HCT116 (cell line): ENCODE measurements at places on chromosomes 4 and X. TPM values are rescaled to one million over a fixed set of nuclear protein-coding genes. Genes with fewer than 3 reads are reported as not detected.
A peak's percentile ranks its signal among the peaks of the same experiment; 100 is the strongest.

The GLOD5 gene
- not detected for total RNA-seq

The MAGEC3 gene
- total RNA-seq, result not detected

The ZDHHC15 gene
- total RNA-seq, result not detected

The CC2D2A gene
- total RNA-seq, result 13.0 TPM

The ERAS gene
- total RNA-seq, result not detected

The EXOC1L gene
- total RNA-seq, result not detected

The HSFX1 gene
- total RNA-seq, result 0.44 TPM

The TKTL2 gene
- not detected for total RNA-seq

The RBMX gene
- 267 TPM for total RNA-seq

The SERPINA7 gene
- not detected for total RNA-seq

The PJA1 gene
- total RNA-seq, result 15.7 TPM

The KLF8 gene
- total RNA-seq, result 1.2 TPM

The MOB1B gene
- total RNA-seq, result 33.2 TPM

The IL21 gene
- 0.12 TPM for total RNA-seq

DNA sequence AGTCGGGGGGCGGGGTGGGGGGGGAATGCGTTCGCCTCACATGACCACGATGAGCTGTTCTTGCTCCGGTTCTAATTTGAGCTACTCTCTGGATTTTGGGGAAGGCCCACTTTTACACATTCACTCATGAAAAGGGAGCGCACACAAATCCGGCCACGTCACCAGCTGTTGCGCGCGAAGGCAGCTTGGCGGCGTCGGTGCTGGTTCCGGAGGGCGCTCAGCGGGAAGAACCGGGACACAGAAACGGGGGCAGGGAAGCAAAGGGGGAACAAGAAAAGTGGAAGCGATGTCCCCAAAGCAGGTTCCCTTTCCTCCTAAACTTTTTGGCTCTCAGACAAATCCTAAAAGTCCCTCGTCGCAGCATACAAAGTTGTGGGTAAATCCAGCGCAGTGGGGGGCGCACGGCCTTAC, 605 bp downstream of the ANXA5 start:
- no peak for DNase-seq

DNA sequence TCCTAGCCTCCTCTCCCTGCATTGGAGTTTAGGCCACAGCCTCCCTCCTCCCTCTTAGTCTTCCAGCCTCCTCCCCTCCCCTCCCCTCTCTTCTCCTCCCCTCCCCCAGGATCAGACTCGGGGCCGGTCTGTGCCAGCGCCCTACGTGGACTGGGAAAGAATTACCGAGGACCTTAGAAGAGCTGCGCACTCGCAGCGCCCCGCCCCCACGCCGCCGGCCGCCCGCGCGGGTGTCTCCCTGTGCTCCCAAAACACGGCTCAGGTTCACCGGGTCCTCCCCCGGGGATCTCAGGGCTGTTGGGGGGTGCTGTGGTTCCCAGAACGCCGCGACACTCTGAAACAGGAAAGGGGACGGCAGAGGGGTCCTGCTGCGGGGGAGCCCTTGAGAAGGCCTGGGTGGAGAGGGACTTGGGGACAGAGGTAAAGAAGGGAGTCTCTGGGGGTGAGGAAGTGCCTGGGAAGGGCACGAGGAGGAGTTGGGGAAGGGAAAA, 122.3 kb upstream of the TBL1X start:
- DNase-seq, result peak; percentile 71

GRCh38 chrX:118698516-118699170, 28.8 kb upstream of the IL13RA1 start:
- DNase-seq, result no peak

GRCh38 chr4:16916719-16917337, 18.4 kb upstream of the LDB2 start:
- peak; percentile 70 for DNase-seq

- no peak for DNase-seq
Observed at GRCh38 chr4:13007802-13008470, 476.2 kb downstream of the RAB28 start.

DNA sequence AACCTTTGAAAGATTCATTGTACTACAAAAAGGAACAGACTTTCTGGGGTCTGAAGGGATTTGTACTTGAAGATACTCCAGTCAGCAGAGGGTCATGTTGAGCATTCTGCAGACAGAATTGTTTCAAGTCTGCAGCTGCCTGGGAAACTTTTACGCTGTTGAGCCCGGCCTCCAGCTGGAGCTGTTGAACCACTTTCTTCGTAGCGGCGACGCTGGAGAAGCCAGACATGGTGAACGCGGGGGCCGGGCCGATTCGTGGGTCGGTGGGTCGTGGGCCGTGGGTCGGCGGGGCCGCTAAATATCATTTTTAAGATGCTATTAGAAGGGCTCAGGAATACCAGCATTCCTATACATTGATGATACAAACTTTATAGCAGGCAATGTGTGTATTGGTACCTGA, 12.0 kb upstream of the RTL9 start:
- DNase-seq, result no peak

DNA sequence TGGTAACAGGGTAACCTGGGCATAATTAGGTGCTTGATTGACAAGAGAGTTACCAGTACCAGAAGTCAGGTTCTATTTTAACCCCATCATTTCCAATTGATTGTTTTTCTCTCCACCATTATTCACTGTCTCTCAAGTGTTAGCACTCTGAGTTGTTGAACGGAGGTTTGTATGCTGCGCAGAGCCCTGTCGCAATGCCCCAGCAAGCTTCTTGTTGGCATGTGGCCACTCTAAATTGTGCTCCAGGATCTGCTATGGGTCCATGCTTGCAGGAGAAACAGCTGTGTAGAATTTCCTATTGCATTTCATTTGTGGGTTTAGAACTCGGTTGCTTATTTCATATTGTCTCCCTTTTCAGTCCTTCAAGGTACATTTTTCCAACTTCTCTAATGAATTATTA, 98.2 kb downstream of the KLHL8 start:
- no peak for DNase-seq

GRCh38 chr4:57051095-57051494, 59.1 kb downstream of the IGFBP7 start:
- no peak for DNase-seq

GRCh38 chrX:107721318-107721717, 54.3 kb downstream of the TSC22D3 start:
- DNase-seq, result no peak

GRCh38 chrX:125198546-125198945, 121.1 kb upstream of the TEX13C start:
- DNase-seq, result no peak

DNA sequence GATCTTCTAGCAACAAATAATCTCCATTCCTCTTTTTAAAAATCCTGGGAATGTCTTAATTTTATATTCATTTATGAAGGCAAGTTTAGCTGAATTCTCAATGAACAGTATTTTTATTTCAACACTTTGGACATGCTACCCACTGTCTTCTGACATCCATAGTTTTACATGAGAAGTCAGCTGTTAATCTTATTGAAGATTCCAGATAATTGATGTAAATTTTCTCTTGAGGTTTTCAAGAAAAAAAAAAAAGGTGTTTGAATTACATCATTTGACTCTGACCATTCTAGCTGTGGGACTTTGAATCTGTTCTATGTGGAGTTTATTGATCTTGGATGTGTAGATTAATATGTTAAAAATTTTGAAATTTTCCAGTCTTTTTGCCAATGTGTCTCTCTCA, 28.0 kb downstream of the PDHA2 start:
- peak; percentile 28 for DNase-seq

DNA sequence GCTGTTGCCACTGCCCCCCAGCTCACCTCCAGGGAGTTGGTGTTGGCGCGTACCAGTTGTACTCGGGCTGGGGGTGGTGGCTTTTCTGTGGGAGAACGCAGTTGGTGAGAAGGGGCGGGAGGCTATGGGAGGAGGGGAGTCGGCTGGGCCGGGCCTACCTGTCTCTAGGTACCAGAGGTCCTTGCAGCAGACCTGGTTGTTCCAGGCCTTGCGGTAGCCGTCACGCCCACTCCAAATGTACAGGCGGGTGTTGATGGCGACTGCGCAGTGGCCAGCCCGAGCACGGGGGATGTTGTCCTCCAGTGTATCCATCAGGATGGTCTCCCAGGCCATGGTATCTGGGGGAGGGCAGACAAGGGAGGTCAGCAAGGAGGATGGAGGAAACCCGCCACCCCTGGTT, 11.5 kb downstream of the HCFC1 start:
- no peak for DNase-seq

- DNase-seq, result no peak
Observed at GRCh38 chr4:144757969-144758368, 112.0 kb downstream of the HHIP start.

DNA sequence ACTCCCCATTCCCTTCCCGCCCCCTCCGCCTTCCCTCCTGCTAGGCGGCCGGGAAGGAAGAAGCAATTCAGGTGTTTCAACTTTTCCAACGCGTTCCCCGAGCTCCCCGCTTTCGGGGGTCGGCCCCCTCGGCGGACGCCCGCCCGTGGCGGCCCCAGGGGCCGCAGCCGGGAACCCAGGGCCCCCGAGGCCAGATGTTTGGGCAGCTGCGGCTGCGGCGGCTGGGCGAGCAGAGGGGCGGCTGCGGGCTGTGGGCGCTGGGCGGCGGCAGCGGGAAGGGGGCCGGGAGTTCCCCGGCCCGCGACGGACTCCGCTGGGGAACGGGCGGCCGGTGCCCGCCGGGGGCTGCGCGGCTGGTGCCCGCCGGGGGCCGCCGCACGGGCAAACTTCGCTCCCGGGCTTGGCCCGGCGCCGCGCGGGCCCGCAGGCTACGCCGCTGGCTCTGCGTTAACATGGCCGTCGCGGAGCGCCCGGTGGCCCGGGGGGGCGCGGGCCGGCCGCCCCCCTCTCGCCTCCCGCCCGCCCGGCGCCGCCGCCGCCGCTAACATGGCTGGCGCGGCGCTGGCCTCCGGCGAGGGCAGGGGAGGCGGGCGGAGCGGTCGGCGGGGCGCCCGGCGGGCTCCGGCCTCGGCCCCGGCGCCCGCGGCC, 510 bp downstream of the HMGB3 start:
- DNase-seq, result no peak

DNA sequence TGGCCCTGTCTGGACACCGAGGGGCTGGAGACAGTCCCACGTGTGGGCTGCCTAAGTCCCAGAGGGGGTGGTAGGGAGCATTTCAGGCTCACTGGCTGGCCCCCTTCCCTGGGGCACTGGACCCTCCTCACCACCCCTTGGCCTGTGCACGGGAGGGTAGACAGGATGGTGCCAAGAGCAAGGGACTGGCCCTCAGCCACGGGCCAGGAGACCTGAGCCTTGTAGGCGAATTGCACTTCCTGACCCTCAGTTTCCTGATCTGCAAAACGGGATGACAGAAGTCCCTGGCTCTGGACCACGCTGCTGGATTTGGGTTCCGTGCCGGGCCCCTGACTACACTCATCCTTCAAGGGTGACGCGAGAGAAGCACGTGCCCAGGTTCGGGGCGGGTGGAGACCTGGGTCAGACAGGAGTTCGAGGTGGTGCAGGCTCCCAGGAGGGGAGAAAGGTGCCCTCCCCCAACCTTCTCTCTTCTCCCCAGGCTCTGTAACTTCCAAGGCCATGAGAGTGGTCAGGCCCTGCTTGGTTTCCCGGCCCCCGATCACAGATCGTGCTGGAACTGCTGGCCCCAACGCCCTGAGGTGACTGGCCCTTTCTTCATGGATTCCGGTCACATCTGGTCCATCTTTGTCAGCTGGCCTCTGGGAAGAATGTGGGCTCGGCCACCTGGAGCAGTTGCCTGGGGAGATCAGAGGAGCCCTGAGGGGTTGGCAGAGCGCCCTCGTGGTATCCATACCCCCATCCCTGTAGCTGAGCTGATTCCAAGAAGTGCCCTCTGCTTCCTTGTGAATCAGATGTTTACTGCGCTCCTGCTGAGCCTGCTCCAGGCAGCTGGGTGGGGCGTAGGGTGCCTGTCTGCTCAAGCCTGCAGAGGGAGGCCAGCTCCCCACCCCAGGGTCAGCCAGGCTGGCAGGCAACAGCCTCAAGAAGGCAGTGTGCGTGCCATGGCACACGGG, 3.3 kb downstream of the SH3BP2 start:
- no peak for DNase-seq

- no peak for DNase-seq
Observed at GRCh38 chrX:120462370-120462769, 6.7 kb downstream of the LAMP2 start.

GRCh38 chrX:12973561-12974304, 1.2 kb upstream of the TMSB4X start:
- no peak for DNase-seq

- no peak for DNase-seq
Observed at GRCh38 chrX:110448459-110448858, 89.8 kb downstream of the RTL9 start.

GRCh38 chr4:110184140-110184790, 14.2 kb downstream of the ELOVL6 start:
- no peak for DNase-seq

GRCh38 chrX:11431786-11432185, 138.6 kb downstream of the AMELX start:
- DNase-seq, result no peak

DNA sequence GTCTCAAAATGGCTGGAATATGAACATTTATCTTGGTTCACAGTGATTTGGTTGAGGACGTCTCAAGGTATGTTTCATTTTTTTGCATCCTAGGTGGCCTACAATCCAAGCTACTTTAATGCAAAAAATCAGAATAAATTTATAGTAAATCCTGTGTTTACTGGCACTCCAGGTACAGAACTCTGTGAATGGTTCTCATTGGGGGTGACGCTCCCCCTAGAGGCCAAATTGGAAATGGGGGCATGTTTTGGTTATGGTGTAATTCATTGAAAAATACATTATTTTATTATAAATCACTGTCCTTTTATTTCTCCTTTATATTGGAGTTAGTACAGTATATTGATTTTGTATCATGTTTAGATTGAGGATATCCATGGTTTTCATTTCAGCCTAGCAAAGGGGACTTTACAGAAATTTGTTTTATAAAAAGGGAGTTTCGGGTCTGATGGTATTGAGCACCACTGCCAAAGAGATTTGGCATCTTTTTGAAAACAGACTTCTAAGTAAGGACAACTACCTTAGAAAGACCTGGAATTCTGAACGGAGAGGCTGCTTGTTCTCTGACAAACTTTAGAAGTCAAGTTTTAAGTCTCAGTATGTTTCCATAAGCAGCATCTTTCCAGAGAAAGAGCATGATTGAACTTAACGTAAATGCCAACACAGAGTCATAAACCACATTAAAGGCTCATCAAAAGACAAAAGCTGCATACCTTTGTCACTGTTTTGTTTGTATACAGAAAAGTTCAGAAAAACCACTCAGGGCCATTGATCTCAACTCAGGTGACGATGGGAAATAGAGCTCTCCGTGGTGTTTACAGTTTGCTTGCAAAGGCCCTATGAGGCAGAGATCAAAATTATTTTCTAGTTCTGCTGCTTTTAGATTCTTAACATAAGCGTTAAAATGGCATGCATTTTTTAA, 19.4 kb downstream of the MTM1 start:
- DNase-seq, result no peak

GRCh38 chrX:4550018-4550417, 836.6 kb upstream of the PRKX start:
- no peak for DNase-seq

- peak; percentile 51 for DNase-seq
Observed at GRCh38 chrX:41824551-41824950, 98.8 kb downstream of the CASK start.

GRCh38 chr4:2264481-2265041, 2.7 kb upstream of the MXD4 start:
- no peak for DNase-seq

- DNase-seq, result no peak
Observed at GRCh38 chr4:153532636-153533035, 66.5 kb downstream of the TMEM131L start.

GRCh38 chr4:159677521-159677920, 574.6 kb downstream of the RAPGEF2 start:
- no peak for DNase-seq

GRCh38 chr4:1511441-1512041, 105.3 kb upstream of the NKX1-1 start:
- DNase-seq, result peak; percentile 69
